KBM-7 (cell line): ENCODE measurements at places on chromosomes 16 and 17.
A peak's percentile ranks its signal among the peaks of the same experiment; 100 is the strongest.

DNA sequence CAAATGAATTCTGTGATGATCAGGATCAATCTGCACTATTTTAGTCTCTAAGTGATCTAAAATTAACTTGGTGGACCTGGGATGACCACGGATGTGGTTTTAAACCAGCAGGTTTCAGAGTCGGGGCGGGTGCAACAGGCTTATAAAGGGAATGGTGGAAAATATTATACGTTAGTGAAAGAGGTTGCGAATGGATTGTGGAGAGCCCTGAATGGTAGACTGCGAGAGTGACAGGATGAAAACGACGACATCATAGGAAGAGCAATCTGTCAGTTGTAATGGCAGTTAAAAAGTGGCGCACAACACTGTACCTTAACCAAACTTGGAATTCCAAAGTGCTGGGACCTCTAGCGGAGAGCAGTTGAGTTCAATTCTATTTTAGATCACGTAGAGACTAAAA is 1.2 kb upstream of the CYB5B start:
- DNase-seq = no peak

DNA sequence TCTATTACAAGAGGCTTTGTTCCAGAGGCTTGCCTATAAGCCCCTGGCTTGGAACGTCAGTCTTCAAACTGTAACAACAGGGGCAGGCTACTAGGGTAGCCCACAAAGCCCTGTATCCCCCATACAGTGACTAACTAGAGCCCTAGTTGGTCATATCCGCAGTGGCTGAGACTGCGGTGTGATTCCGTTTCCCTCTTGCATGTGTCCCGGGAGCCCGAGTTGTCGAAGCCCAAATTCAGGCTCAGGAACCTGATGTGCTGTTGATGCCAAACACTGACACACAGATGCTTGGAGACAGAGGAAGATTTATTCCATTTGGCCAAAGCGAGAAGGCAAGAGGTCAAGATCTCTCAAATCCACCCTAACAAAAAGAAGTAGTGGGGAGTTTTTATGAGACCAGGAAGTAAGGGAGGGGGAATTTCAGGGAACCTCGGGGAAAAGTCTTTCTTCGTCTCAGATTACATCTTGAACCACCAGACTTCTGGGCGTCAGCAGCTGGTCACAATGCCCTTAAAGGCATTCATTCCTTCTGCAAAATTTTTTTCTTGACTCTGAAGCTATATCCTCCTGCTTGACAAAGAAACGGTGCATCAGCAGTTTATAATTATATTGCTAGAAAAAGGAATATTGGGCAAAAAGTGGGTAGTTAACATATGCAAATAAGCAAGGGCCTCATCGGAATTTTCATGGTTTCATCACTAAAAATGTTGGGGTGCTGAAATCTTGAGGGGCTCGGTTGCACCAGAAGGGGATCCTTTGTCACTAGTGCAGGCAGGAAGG is 879 bp downstream of the SLFN5 start:
- peak; percentile 45 for DNase-seq

DNA sequence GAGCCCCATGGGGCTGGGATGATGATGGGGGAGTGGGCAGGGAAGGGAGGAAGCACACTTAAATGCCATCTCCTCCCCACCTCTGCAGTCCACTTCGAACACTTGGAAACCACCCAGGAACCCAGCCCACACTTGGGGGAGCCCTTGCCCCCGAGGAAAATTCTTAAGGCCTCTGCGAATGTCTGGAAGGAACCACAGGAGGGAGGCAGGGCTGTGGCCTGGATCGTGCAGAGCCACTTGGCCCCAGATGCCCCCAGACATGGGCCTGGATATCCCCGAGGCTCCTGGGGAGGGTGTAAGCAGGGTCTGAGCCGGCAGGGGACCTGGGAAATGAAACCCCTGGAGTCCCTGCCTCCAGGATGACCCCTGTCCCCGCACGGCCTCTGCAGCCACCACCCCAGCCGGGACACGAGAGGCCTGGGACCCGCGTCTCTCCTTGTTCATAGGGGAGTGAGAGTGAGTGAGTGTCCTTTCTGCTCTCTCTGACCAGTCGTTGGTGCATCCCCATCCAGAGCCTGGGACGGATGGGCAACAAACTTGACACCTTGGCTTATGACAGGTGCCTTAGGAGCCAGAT is 11.8 kb upstream of the MTSS2 start:
- DNase-seq = no peak

DNA sequence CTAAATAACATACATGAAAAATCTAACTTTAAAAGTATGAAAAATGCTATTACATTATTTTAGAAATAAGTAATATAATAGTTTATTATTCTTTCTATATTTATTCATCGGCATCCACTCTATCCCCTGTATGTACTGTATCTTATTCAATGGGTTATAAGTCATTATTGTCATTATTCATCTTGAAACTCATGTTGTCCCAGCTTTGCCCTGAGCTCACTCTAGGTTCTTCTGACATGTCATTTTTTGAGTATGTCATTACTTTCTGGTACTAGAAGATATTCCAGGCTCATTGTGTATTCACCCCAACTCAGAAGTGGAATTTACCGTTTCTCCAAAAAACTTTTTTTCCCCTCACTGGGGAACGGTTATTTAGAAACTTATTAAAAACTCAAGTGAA is 53.0 kb upstream of the MNT start:
- no peak for DNase-seq

DNA sequence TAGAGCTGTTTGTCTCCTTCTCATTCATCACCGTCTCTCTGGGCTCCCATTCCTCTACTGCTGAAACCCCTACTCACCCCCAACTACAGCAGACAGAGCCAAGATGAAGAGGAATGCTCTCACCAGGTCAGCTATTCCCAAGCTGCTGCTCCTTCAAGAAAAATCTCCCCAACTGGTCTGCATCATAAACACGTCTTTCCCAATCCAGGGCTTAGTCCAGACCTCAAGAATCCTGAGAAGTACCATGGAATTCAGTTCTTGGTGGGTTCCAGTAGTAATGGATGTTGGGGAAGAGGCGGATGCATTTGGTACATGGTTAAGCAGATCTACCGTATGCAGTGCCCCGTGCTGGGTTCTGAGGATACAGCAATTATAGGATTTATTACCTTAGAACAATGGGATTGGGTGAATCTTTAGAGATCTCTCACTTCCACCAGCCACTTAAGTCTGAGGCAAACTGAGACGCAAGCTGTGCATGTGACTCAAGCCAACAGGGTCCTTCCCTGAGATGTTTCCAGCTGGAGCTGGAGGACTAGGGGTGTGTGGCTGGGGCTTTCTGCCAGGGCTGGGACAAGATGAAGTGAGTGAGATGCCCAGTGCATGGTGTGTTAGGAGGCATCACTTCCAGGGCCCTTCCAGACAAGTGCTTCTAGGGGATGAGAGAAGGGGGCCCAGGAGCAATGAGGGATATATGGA is 232.7 kb upstream of the CDH5 start:
- DNase-seq = no peak

GRCh38 chr16:20334396-20334795 is 7.1 kb upstream of the GP2 start:
- no peak for DNase-seq

DNA sequence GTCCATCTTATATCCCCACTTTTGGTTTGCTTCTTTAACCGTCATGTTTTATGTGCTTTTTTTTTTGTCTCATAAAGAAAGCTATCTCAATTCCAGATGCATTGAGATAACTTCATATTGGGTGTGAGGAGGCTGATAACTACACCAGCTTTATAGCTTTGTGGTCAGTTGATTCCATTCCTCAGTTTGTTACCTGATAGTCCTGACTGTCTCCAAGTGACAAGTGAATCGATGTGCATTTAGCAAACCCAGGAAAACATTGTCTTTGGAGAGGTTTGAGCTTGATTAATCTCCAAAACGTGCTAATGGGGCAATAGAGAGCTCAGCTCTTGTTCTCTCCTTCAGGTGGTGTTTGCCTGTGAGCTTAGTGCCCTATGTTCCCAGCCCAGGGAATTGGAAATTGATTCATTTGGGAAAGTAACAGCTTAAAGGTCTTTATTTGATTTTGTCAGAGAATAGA is 22.7 kb downstream of the HS3ST3B1 start:
- DNase-seq = no peak

GRCh38 chr16:3180445-3180878 is 7.5 kb upstream of the OR1F1 start:
- no peak for DNase-seq
